ENCODE measurements at places on chromosomes 5 and 9.

DNA sequence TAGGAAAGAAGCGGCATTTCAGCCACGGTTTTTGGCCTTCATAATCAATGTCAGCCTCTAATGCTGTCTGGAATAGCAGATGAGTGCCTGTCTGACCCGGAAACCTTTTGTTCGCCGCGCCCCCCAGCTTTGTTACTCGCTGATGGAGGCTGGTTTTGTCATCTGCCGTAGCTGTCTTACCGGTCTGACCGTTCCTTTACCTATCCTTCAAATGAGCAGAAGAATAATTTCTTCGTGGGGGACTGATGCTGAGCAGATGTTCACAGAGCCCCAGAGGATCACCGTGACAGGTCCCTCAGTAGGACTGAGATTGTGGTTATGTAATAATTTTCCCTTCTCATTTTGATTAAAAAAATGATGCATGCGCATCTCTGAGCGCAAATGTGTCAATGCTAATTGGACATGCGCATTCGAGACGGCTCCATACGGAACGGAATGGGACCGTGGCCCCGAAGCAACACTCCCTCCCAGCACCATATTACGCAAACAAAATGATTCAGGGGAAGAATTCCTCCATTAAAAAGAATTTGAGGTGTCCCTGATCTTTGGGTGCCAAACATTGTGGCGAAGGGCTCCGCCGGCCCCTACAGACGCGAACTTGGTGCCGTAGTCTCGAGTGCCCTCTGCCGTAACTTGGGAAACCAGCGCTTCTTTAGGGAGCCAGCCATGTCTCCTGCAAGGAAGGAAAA, 27.6 kb downstream of the TLX3 start:
- no peak for DNase-seq

- no peak for DNase-seq
These were observed 244.5 kb upstream of the NMUR2 start for GRCh38 chr5:152649609-152650008.

GRCh38 chr5:61029456-61030162, 84.6 kb downstream of the NDUFAF2 start:
- DNase-seq: no peak

DNA sequence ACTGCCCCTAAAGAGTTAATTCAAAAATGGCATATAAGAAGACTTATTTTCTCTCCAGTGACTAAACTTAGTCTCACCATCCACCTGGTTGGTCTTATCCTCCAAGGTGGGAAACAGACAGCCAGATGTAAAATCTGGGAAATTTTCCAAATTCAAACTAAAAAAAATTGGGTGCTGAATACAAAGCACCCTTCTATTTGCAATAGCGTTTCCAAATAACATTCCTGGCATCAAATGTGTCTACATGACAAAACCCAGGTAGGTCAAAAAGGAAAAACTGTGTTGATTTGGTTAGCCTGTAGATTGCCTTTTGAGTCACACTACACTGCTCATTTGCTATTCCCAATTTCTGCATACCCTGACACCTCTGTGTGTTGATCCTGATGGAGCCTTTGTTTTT, 252.2 kb downstream of the NR2F1-AS1 start:
- no peak for DNase-seq

DNA sequence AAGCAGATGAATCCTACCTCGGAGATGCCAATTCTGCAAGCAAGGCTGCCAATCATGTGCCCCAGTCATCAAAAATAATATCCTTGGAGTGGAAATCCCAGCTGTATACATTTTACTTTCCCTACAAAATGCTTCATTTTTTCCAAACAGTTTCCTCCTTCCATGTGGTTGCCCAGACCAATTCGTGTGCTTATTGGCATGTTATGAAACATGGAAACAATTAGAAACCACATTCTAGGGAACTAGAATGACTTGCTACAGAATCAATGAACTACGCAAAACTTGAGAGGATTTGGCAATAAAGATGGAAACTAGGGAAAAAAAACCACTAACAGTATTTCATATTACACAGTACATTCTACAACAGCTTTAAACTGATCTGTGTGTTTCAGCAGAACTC, 584.5 kb upstream of the DMAC1 start:
- DNase-seq: no peak

- no peak for DNase-seq
These were observed 16.6 kb upstream of the CARD19 start for GRCh38 chr9:93079371-93079770.

- DNase-seq: no peak
These were observed 98.8 kb downstream of the MYO10 start for GRCh38 chr5:16837305-16837704.

- DNase-seq: no peak
These were observed 138.8 kb upstream of the RETREG1 start for GRCh38 chr5:16755641-16756040.

Data from central memory CD4-positive, alpha-beta T cell (primary cell).